Stimulated activated CD4-positive, alpha-beta T cell treated with anti-CD3 and anti-CD28 coated beads, Interleukin-15, amount 100 ng/mL, for 1 hour (primary cell): ENCODE measurements at places on chromosomes 7 and 10.

- DNase-seq = no peak
Measured at GRCh38 chr10:10798102-10798863, 219.4 kb upstream of the CELF2 start.

- peak; percentile 26 for DNase-seq
Measured at GRCh38 chr10:8365935-8366911, 311.7 kb downstream of the GATA3 start.

- no peak for DNase-seq
Measured at GRCh38 chr10:102767428-102768160, 23.8 kb downstream of the WBP1L start.

GRCh38 chr7:128104108-128104742 is 73.0 kb upstream of the LRRC4 start:
- DNase-seq = no peak

DNA sequence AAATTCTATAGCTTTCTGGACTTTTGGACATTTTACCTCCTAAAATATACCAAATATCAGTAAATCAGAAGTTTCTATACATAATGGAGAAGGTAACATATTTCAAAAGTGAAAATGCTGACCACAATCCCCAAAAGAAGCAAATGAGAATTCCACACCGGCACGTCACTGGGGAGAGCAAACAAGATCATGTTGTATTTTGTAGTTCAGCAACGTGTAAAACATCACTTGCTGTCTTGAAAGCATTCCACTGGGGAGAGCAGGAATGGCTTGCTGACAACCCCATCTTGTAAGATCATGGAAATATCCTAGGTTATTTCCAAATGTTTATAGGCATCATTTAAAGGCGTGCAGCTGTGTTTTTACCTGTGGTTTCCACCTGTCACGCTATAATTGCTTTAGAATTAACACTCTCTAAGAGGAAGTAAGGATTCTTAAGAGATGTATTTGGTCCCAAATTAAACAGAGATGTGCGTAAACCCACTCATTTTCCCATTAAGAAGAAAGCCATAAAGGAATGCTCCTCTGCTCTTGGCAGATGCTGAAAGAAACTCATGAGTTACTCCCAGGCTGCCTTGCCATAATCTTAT is 397.1 kb upstream of the POT1 start:
- no peak for DNase-seq

- DNase-seq = no peak
Measured at GRCh38 chr10:52106899-52107298, 207.2 kb upstream of the DKK1 start.

DNA sequence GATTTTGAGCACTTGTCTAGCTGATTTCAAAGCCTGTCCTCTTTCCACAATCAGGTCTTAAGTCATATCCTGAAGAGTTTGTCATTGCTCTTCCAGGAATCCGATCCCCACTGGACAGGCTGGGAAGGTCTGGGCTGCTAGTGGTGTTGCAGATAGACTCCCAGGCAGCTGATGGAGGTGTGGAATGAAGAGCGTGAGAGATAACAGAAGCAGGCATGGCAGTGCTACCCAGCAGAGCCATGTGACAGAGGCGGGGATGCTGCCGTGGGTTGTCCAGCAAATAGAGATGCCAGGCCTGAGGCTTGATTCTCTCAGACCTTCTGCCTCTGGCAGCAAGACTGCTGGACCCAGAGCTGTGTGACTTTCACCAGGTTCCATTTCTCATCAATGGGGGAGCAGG is 116.5 kb upstream of the EEPD1 start:
- no peak for DNase-seq

DNA sequence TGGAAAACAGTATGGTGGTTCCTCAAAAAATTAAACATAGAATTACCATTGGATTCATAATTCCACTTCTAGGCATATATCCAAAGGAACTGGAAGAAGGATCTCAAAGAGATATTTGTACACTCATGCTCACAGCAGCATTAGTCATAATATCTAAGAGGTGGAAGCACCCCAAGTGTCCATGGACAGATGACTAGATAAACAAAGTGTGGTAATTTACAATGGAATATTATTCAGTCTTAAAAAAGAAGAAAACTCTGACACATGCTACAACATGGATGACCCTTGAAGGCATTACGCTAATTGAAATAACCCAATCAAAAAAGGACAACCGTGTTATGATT is 594.2 kb downstream of the KCNMA1 start:
- no peak for DNase-seq

DNA sequence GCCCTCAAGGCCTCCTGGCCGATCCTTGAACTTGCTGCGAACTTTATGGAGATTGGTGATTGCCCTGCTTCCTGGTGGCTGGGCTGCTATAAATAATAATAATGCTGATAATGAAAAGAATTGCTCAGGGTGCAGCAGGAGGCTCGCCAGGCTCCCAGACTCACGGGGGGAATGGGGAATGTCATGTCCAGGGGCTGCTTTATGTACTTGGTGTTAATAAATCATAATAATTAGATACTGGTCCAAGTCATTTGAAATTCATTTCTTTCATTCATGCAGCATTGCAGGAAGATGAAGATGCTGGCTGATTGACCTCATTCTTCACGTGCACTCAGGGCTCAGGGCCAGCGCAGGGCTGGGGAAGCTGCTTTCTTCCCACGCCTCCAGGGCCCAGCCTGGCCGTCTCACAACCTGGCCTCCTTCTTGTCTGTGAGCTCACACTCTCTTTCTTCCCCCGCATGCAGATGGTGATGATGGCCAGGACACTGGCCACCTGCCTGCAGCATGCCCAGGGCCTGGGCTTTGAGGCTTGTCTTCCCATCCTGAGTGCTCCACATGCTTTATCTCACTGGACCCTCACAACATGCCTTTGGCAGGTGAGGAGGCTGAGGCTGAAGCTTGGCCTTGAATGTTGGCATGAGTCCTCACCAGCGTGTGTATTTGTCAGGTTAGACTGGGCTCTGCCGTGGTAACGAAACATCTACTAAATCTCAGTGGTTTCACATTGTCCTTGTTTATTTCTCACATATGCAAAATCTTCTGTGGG is 138.4 kb upstream of the TNS3 start:
- DNase-seq = no peak

DNA sequence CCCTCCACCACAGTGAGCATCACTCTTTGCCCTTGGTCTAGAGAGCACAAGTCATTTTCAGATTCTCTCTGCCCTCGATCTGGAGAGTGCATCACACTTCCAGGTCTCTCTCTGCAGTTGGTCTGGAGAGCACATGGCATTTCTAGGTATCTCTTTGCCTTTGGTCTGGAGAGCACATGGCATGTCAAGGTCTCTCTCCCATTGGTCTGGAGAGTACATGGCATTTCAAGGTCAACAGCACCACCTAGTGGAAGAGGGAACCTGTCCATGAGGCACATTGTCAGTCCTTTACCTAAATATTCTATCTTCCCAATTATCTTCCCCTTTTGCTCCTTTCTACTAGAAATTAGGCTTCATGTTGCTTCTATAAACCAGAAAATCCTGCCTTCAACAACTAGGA is 1139.4 kb downstream of the XPNPEP1 start:
- DNase-seq = no peak

DNA sequence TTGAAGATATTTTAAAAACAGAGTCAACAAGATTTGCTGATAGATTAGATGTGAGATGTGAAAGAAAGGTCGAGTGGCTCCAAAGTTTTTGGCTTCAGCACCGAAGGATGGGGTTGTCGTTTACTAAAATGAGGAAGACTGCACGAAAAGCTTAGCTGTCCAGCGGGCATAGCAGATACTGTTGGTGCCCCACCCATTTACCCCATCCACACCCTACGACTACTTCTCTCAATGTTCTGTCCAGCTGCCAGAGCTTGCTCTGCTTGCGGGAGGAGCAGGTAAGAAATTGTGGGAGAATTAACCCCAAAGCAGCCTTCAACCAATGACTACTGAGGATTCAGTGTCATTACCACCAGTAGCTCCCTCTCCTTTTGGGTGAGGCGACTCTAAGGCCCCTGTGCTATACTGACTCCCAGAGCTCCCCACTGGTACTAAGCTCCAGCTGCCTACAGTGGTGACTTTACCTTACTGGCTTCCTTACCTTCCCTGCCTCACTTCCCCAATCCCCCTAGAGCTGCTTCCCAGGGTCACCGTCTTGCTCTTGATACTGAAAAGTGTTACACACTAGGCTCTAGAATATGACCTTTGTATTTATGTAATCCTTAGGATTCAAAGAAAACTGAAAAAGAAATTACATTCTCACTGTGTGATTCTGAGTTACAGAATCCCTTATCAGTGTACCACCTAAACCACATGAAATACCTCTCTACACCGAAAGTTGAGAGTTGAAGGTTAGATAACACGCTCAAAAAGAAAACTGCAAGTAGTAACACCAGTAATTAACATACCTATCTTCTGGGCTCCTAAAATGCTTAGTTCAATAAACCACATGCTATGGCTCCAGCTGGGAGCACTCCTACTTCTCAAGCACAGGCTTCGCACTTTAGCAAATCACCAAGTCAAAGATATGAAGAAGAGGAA is 22.3 kb downstream of the CACUL1 start:
- no peak for DNase-seq

DNA sequence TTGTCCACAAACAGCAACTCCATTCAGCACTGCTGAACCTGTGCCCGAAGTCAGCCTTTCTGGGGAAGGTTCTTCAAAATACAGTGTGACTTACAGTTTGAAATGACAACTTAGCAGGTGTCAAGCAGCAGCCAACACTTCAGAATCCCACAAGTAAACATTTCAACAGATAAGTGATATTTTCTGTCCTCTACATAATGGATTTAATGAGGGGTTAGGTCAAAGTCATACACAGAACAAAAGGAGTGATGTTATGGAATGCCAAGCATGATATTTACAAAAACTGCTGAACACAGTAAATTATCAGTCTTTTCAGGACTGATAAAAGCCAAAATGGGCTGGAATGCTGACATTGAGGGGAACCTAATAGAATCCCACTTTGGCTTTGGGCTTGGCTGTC is 77.6 kb upstream of the JAZF1 start:
- DNase-seq = no peak

DNA sequence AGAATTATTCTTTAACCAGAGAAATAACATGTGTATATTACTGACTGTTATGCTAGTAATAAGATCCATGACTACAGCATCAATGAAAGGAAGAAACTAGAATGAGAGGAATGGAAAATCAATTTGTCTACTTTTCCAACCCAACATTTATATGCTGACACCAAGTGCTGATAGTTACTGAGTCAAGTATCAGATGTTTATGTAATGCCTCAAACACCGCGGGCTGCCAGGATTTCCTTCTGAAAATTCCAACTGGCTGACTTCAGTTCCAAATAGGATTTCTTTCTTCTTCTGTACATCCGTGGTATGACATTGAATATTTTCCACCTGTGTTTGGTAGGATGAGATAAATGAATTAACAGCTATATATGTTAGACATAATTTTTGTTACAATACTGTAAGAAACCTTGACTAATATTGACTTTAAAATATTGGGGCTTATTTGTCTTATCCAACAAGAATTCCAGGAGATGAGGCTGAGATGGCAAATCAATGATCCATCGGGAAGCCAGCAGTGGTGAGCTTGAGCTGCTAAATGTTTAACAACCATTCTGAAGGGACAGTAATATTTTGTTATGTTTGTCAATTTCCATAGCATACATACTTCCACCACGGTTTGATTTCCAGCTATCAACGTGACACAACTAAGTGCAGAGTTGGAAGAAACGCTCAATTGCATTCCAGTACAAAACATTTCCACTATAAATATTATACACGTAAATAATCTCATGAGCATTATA is 435.2 kb upstream of the AUTS2 start:
- no peak for DNase-seq

DNA sequence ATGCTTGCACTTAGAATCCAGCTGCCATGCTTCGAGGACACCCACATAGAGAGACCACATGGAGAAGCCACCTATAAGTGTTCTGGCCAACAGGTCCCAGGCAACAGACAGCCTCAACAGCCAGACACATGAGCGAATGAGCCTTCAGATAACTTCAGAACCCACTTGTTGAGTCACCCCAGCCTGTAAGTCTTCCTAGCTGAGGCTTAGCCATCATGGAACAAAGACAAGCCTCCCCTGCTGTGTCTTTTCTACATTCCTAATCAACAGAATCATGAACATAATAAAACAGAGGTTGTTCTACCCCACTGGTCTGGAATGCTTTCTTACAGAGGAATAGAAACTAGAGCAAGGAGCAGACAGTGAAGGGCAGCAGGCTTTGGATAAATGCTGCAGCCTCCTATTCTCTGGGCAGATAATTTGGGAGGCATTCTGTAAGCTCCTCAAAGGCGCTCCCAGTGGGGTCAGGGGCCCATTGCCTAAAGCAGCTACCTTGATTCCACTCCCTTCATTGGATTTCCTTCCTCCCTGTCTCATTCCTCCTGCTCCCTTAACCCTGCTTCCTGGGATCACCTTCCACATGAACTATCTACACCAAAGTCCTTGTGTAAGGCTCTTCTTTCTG is 4.6 kb downstream of the TLL2 start:
- no peak for DNase-seq

DNA sequence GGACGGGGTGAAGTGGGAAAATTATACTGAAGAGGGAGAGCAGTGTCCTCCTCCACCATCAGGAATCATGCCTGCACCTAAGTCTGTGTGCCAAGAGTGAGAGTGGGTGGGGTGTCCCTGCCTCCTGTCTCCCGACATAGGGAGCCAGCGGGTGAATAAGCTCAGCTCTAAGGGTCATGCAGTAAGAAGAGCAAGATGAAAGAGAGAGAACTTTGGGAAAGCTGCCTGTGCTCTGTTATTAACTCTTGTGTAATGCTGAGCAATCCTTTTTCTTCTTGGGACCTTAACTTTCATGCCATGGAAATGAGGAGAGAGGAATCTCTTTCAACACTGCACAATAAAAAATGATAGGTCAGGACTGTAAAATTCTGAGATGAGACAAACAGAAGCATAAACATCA is 7.9 kb upstream of the TCAF1 start:
- DNase-seq = no peak

DNA sequence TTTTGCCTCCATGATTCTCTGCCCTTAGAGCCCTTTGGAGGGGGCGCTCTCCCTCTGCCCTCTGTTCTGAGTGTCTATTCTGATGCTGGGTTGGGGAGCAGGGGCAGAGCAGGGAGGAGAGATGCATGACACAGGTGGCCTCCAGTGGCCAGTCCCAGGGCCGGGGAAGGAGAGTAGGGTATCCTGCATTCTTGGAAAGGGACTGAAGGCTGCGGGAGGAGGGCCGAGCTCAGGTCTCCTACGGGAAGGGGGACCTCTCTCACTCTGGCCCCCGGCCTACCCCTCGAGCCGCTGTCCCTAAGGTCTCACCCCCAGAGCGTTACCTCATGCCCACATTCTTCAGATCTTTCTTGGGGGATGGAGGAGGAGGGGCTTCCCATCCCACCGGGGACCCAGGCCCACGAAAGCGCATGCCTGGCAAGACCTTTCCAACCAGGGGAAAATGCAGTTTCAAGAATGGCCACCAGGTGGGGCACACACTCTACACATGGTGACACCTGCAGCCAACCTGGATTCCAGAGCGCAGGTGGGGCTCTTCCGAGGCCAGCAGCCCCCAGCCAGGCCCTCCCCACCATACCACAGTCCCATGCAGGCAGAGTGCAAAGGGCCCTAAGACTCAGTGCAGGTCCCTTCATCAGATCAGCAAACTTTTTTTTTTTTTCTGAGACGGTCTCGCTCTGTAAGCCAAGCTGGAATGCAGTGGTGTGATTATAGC is 86.4 kb downstream of the MYL10 start:
- peak; percentile 56 for DNase-seq
